ENCODE measurements at places on chromosomes 6 and 20. TPM values are rescaled to one million over a fixed set of nuclear protein-coding genes. Genes with fewer than 3 reads are reported as not detected.

Gene PCSK2
- 0.74 TPM for total RNA-seq

DNA sequence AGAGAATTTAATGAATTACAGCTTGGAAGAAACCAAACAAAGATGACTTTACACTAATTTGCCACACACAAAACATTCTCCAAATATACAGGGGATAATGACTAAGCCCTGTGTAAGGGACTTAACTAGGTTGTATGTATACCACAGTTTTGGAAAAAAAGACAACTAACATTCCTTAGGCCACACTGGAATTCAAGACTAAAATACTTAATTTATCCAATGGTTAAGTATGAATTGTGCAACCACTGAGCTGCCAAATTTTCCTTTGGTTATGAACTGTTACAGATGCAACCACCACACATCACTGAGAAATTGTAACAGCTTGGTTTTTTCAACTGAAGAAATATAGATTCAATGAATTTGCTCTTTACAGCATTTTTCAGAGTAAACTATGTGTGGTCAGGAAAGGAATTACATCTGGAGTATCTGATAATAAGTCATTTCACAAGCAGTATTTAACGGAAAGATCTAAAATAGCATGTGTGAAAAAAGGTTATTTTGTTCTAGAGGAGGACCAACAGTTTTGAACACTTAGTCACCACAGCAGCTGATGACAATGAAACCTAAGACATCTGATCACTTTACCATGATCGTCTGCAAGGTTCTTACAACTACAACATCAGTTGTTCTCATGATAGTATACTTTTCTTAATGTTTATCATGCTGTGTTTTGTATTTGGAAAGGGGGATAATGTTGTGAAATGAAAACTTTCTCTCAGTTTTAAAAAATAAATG lies 318.8 kb downstream of the BCKDHB start:
- no peak overlapping the region for H3K4me3 ChIP-seq
- H3K27ac ChIP-seq: no peak overlapping the region
- no peaks in the 10 kb centered on the region for H3K27me3 ChIP-seq
- no peaks in the 10 kb centered on the region for H3K4me1 ChIP-seq

Gene TSBP1
- total RNA-seq: not detected

DNA sequence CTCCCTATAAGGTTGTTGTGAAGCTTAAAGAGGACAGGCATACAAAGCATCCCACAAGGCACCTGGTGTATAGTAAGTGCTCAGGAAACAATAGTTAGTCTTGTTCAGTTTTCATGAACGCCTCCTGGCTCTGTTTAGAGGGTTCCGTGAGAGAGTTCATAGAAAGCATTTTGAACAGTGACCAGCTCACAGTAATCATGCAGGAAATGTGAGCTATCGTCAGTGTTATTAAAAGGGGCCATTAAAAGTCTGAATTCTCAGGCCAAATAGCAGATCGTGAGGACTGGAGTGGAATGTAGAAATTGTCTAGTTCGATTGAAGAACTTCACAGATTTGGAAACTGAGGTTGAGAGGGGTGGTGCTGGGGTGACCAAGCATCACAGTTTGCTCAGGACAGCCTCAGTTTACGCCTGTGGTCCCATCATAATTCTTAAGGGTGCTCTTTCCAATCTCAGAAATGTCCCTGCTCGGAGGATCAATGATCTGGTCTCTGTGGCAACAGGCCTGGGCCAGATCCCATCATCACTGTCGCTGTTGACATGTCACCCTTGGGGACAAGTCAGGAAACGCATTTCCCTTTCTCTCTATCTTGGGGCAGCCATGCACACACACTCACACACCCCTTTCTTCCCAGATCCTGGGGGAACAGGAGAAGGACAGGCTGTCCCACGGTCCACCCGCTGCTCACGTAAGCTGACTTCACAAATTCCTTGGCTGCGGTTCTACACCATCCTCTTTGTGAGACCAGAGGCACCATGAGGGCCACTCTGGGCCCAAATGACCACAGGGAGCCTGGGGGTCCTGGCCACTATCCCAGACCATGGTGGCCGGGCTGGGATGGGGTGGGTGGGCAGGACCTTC lies 7.2 kb downstream of the TGM2 start:
- peaks cover 63% of the 10 kb centered on the region for H3K36me3 ChIP-seq
- no peaks in the 10 kb centered on the region for H3K27me3 ChIP-seq
- peak overlapping the region; percentile 93 for H3K27ac ChIP-seq
- H3K4me3 ChIP-seq: peak overlapping the region; percentile 81
- H3K4me1 ChIP-seq: peaks cover 100% of the 10 kb centered on the region
- DNase-seq: peak; percentile 35

Gene MYBL2
- 0.44 TPM for total RNA-seq

DNA sequence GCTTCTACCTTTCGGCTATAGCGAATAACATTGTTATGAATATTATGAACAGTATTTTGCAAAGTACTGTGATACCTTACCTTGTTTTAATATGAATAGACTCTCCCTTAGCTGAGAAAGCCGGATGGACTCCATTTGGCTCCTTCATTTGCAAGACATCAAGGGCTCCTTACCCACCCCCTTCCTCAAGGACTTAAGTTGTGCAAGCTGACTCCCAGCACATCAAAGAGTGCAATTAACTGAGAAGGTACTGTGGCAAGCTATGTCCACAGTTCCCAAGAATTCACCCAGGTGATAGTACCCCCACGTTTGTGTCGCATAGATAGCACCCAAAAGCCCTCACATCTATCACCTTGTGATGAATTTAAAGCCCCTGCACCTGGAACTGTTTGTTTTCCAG lies 11.2 kb downstream of the CST5 start:
- no peaks in the 10 kb centered on the region for H3K36me3 ChIP-seq
- H3K4me3 ChIP-seq: no peak overlapping the region
- DNase-seq: no peak
- H3K27me3 ChIP-seq: peaks cover 83% of the 10 kb centered on the region

Gene TNXB
- 73.0 TPM for total RNA-seq

Gene FANCE
- total RNA-seq: 3.7 TPM

GRCh38 chr20:57007171-57007540 lies 259.3 kb downstream of the BMP7 start:
- H3K4me1 ChIP-seq: no peaks in the 10 kb centered on the region
- H3K27ac ChIP-seq: no peak overlapping the region
- H3K4me3 ChIP-seq: no peak overlapping the region
- H3K36me3 ChIP-seq: no peaks in the 10 kb centered on the region
- H3K27me3 ChIP-seq: peaks cover 100% of the 10 kb centered on the region
- DNase-seq: no peak

Gene GTSF1L
- total RNA-seq: not detected

GRCh38 chr6:42790549-42791181 lies 8.8 kb downstream of the BICRAL start:
- no peaks in the 10 kb centered on the region for H3K36me3 ChIP-seq
- H3K4me1 ChIP-seq: peaks cover 57% of the 10 kb centered on the region
- H3K4me3 ChIP-seq: no peak overlapping the region
- no peak for DNase-seq

GRCh38 chr6:155909710-155910109 lies 454.1 kb upstream of the NOX3 start:
- no peak for DNase-seq
- no peaks in the 10 kb centered on the region for H3K36me3 ChIP-seq
- H3K27me3 ChIP-seq: no peaks in the 10 kb centered on the region
- H3K27ac ChIP-seq: no peak overlapping the region

GRCh38 chr6:11770546-11771466 lies 7.8 kb downstream of the ADTRP start:
- peaks cover 16% of the 10 kb centered on the region for H3K4me1 ChIP-seq
- peak overlapping the region; percentile 79 for H3K27ac ChIP-seq
- H3K4me3 ChIP-seq: peak overlapping the region; percentile 34
- peak; percentile 89 for DNase-seq

Gene NINL
- total RNA-seq: 1.8 TPM

- H3K36me3 ChIP-seq: no peaks in the 10 kb centered on the region
- peaks cover 10% of the 10 kb centered on the region for H3K27me3 ChIP-seq
- DNase-seq: no peak
- no peak overlapping the region for H3K4me3 ChIP-seq
These were observed 329.8 kb downstream of the KIF16B start for GRCh38 chr20:16243470-16243869.

Gene FAM83B
- 0.63 TPM for total RNA-seq

Gene ZDHHC14
- 10.0 TPM for total RNA-seq

GRCh38 chr6:2063547-2063946 lies 181.9 kb downstream of the GMDS start:
- no peaks in the 10 kb centered on the region for H3K4me1 ChIP-seq
- H3K4me3 ChIP-seq: no peak overlapping the region
- DNase-seq: no peak
- H3K27ac ChIP-seq: no peak overlapping the region
- no peaks in the 10 kb centered on the region for H3K36me3 ChIP-seq

DNA sequence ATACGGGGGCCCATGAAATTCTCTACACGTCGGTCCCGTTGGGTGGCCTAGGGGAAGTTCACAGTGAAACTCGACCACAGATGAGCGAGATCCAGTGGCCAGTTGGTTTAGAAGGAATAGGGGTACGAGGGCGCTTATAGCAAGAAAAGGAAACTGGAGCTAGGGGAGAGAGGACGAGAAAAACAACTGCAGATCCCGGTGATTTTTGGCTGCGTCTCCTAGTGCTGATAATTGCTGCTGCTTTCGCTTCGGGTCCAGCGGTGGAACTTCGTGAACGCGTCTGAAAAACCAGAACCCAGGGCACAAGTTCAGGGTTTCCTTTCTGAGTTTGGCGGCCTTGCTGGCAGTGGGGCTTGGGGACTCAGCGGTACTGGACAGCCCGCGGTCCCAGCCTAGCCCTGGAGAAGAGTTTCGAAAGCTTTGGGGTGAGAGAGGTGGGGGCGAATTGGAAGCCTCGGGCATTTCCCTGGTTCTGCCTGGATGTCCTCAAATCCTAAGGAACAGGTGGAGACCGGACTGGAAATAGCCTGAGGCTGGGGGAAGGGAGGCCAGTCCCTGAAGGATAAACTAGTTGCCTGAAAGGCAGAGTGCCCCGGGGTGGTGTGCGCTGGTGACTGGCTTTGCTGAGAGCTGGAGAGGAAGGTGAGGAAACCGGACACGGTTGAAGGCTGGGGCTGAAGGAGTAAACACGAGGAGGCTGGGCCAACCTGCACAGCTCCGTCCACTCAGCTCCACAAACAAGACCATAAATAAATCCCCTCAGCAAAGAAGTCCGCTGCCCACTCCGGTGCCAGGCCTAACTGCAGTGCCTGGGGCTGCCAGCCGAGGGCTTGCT lies 793 bp downstream of the GMPR start:
- no peaks in the 10 kb centered on the region for H3K27me3 ChIP-seq
- peak overlapping the region; percentile 87 for H3K4me3 ChIP-seq
- peak overlapping the region; percentile 92 for H3K27ac ChIP-seq

GRCh38 chr6:46312654-46313053 lies 141.9 kb upstream of the ENPP5 start:
- no peak overlapping the region for H3K4me3 ChIP-seq
- H3K4me1 ChIP-seq: peaks cover 34% of the 10 kb centered on the region
- no peak for DNase-seq
- H3K27ac ChIP-seq: no peak overlapping the region

GRCh38 chr6:129381885-129382284 lies 328.1 kb downstream of the ARHGAP18 start:
- H3K27me3 ChIP-seq: no peaks in the 10 kb centered on the region
- H3K4me3 ChIP-seq: no peak overlapping the region
- peaks cover 28% of the 10 kb centered on the region for H3K4me1 ChIP-seq
- no peak for DNase-seq
- H3K27ac ChIP-seq: peak overlapping the region; percentile 58

Gene RNGTT
- total RNA-seq: 9.1 TPM

- peak overlapping the region; percentile 63 for H3K4me3 ChIP-seq
- peaks cover 24% of the 10 kb centered on the region for H3K4me1 ChIP-seq
- peaks cover 100% of the 10 kb centered on the region for H3K27me3 ChIP-seq
- peak overlapping the region; percentile 66 for H3K27ac ChIP-seq
- DNase-seq: no peak
These were observed 115.4 kb upstream of the BTN3A2 start for GRCh38 chr6:26249707-26249956.

GRCh38 chr6:84002226-84002625 lies 31.3 kb upstream of the MRAP2 start:
- no peaks in the 10 kb centered on the region for H3K4me1 ChIP-seq
- H3K27ac ChIP-seq: no peak overlapping the region
- no peak overlapping the region for H3K4me3 ChIP-seq

- H3K36me3 ChIP-seq: no peaks in the 10 kb centered on the region
- H3K27ac ChIP-seq: no peak overlapping the region
- no peaks in the 10 kb centered on the region for H3K4me1 ChIP-seq
These were observed 192.7 kb upstream of the SLC35B3 start for GRCh38 chr6:8628063-8628462.

DNA sequence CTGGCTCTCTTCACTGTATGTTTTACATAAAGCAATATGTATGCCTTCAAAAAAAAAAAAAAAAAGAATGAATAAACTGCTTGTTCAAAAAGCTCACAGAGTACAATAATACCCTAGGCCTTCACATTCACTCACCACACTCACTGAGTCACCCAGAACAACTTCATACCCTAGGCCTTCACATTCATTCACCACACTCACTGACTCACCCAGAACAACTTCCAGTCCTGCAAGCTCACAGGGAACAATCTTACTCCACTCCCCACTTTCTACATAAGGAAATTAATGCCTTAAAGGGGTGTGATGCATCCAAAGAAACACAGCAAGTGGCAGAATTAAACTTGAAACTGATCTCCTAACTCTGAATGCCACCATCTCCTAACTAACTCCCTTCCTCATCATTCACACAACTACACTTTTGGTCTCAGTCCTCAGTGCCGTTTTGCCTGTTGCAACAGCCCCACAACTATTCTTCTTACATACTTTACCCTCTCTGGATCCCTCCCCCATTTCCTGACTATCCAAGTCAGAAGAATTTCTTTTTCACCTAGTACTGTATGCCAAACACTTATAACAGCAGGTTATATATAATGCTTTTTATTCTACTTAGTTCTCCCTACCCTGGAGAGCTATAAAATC lies 34.2 kb downstream of the NHSL1 start:
- no peaks in the 10 kb centered on the region for H3K4me1 ChIP-seq
- no peaks in the 10 kb centered on the region for H3K27me3 ChIP-seq
- peaks cover 46% of the 10 kb centered on the region for H3K36me3 ChIP-seq

Gene DLK2
- total RNA-seq: 3.3 TPM
